Stimulated activated CD8-positive, alpha-beta memory T cell treated with anti-CD3 and anti-CD28 coated beads, Interleukin-7, amount 100 ng/mL, for 24 hours (primary cell): ENCODE measurements at places on chromosomes 2 and 18.

DNA sequence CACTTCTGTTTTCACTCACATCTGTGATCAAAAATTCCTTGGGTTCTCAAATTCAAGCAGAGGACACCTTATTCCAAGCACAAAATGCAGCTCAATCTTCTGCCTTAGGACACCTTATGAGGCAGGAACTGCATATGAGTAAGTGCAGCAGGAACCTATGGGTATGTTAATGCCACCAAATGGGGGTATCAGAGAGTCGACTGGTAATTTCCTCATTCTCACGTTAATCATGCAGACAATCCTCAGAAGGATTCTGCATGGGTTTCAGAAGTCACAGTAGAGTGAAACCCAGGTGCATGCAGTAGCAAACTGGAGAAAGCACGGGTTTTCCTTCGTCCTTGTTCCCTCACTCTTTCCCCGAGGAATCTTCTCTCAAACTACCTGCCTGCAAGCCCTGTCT, 452.8 kb downstream of the CBLN2 start:
- DNase-seq = no peak

- no peak for DNase-seq
Observed at GRCh38 chr2:188345831-188346458, 54.3 kb downstream of the GULP1 start.

GRCh38 chr2:124112966-124113365, 87.9 kb downstream of the CNTNAP5 start:
- DNase-seq = no peak

GRCh38 chr18:44855681-44856080, 175.0 kb downstream of the SETBP1 start:
- DNase-seq = no peak

- no peak for DNase-seq
Observed at GRCh38 chr2:136135921-136136906, 18.3 kb upstream of the CXCR4 start.

DNA sequence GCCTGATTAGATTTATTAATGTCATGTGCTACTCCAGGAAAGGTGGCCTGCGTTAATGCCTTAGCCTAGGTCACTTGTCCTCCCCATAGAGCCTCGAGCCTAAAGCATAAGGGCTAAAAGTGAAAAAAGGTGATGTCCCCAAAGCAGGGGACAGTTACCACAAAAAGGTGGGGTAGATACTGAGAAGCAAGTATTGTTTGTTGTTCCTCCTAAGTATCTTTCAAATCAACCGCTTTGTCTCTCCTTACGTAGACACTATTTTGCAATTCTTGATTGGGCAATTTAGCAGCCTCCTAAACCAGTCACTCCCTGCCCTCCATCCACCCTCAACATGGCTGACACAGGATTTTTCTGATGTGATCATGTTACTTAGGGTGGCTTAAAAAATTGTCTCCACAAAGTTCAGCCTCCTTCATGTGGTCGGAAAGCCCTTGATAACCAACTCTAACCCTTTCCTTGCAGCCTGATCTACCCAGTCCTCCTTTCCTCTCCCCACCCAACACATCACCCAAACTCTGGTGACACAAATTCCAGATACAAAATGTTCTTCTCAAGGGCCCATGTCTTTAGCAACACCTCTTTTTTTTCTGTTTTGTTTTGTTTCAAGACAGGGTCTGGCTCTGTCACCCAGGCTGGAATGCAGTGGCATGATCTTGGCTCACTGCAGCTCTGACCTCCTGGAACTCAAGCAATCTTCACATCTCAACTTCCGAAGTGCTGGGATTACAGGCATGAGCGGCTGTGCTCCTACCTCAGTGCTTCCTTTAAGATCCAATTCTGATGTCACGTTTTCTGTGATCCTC, 6.9 kb downstream of the INHA start:
- no peak for DNase-seq

- no peak for DNase-seq
Observed at GRCh38 chr2:39732482-39732881, 46.6 kb downstream of the THUMPD2 start.

- DNase-seq = no peak
Observed at GRCh38 chr2:72118951-72119350, 28.7 kb downstream of the CYP26B1 start.

DNA sequence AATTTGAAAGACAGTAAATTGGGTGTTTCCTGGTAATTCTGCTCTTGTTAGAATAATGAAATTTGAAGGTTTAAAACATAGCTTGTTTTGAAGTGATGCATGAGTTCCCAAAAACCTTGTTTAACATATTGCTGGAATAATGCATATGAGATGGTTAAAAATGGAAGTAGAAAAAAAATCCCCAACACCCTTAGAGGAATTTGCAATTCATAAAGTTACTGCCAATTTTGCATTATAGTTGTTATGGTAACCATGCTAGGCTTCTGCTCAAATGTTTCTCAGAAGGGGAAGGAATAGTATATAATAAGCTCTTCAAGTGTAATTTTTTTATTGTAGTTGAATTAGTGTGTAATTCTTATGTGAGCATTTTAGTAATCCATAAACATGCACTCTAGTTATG, 49.1 kb downstream of the FASTKD2 start:
- no peak for DNase-seq

DNA sequence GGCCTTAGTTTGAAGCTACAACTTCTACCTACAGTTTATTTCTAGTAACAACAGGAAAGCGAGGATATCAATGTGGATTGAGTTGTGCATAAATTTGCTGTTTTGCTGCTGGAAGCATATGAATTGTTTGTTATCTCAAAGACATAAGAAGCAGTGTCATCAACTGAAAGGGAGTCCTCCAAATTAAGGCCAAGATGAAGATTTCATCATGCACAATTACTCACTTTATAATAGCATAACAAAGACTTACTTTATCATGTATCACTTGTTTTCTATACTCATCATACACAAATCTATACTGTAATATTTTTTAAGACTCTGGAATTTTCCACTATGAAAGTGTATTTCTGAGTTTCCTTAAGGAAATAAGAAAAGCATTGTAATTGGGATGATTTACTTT, 136.1 kb upstream of the FANCL start:
- DNase-seq = no peak

DNA sequence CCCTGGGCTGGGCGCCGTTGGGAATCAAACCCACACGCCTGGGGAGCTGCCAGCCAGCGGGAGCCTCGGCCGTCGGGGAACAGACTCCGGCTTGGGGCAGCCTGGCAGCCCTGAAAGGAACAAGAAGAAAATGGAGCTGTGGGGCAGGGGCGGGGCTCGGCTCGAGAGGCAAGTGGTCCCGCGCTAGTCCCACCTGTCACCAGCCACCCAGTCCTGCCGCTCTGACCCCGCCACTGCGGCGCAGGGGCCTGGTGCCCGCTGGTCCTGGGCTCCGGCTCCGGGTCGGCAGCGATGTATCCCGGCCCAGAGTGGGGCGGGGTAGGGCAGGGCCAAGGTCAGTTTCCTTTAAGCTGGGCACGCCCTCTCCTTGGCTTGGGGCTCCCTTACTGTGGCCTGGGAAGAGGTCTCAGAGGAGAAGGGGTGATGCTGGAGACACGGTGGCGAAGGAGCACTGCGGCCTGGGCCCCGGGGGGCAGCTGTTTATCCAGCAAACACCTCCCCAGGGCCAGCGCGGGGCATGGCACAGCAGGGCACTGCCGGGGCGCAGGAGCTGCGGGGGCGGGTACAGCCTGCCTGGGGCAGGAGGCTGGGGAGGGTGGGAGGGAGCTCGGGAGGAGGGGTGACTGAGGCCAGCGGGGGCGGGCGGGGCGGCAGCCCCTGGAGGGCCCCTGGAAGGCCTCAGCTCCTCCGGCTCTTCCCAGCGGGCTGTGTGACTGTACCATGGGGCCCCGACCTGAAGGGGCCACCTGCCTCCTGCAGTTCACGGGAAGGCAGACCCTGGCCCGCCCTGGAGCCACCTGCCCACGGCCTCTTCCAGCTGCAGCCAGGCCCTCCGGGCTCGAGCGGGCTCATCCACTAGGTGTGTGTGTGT, 15.6 kb downstream of the ODC1 start:
- DNase-seq = no peak

- DNase-seq = no peak
Observed at GRCh38 chr18:63283305-63284094, 36.1 kb downstream of the BCL2 start.

GRCh38 chr2:85415980-85416650, 2.4 kb upstream of the SH2D6 start:
- DNase-seq = no peak

GRCh38 chr2:154306266-154306970, 392.1 kb upstream of the KCNJ3 start:
- DNase-seq = no peak

DNA sequence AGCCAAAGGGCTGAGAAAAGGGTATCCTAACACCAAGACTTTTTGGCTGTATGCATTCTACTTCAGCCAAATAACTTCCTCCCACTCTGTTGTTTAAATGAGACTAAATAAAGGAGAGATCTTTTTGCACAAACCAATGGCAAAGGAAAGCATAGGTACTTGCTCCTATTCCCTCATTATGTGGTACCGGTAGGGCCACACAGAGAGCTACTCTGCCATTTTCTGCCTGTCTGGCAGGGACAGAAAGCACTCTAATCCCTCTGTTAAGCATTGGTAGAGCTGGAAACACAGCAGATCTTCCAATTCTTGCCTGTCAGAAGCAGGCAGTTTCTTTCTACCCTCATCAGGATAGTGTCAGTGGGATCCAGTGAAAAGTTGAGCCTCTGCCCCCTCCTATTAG, 918.3 kb upstream of the TMEFF2 start:
- DNase-seq = no peak

DNA sequence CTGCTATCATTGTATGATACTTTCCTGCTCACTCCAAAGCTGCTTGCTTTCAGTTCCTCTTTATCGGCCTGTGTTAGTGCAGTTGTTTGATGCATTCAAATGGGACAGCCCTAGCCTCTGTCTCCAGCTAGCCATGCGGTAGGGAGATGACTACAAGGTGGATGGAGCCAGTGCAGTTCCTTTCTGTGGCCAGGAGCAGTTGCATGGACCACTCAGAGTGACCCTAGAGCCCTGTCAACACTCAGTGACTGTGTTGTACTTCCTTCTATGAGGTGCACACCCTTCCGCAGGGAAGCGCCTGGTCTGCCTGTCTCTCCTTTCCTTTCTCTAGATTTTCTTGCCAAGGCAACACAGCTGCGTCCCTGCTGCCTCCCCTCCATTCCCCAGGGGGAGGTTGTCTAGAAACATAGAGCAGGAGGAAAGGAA, 33.8 kb downstream of the KCNS3 start:
- DNase-seq = no peak

DNA sequence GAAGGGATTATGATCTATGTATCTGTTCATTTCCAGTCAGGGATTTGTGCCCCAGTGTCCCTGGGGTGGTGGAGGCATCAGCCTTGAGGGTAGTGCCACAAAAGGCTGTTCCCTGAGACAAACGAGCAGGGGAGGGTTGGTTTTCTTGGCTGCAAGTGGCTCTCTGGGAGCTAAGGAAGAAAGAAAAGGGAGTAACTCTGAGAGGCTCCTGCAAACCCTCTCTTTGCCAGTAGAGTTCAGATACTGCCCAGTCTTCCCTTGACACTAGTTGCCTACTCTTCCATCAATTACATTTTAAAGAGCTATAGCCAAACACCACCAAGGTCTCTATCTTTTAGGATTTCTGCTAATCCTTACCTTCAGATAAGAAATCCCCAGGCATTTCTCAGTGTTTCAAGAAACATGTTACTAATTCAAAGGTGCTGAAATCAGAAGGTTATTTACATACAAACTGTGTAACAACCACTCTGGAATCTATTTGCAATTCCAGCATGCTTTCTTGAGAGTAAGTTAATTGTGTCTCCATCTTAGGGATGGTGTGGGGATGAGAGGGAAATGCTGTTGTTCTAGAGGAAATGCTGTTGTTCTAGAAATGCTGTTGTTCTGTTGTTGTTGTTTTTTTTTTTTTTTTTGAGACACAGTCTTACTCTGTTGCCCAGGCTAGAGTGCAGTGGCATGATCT, 18.7 kb upstream of the KCTD1 start:
- DNase-seq = no peak

GRCh38 chr18:50405582-50406271, 30.9 kb downstream of the SKA1 start:
- DNase-seq = no peak

DNA sequence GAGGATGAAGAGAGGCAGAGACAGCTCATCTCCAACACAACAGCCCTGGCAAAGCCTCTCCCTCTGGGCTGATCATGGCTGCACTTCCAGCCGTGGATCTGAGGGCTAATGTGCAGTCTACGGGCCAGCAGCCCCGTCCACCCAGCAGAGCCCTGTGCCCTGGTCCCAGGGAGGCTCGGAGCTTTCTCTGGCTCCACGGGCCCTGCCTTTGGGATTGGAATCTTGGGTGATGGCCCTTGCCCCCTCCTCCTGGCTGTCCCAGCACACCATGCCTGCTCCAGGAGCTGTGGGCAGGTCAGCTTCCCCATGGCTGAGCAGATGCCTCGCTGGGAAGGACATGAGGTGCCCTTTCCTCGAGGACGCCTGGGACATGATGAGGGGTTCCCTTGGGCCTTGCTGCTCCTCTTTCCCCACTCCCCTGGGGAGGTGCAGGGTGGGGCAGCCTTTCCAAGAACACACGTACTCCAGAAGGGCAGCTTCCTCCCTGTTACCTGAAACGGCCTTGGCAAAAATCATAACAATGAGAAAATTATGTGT, 66.9 kb downstream of the C18orf63 start:
- no peak for DNase-seq

- DNase-seq = no peak
Observed at GRCh38 chr2:100835006-100835659, 15.2 kb downstream of the NPAS2 start.

DNA sequence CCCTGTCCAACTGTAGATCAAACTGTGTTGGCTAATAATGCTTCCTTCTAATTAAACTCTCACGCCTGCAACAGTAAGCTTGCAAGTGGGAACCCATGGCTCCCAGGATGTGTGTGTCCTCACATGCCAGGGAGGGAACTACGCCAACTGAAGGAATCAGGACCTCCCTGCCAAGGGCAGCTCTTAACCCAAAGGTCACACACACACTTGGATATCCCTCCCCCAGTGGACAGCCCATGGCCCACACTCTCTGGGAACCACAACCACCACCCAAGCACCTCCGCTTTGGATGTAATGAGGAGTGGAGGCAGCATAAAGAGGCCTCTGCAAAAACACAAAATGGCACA, 102.1 kb downstream of the CRACDL start:
- DNase-seq = no peak

- DNase-seq = no peak
Observed at GRCh38 chr2:105437708-105438103, 38.9 kb upstream of the FHL2 start.

- DNase-seq = no peak
Observed at GRCh38 chr2:23635442-23636340, 250.7 kb downstream of the KLHL29 start.

GRCh38 chr2:169573974-169574299, 272 bp upstream of the FASTKD1 start:
- no peak for DNase-seq

GRCh38 chr2:73961823-73962615, 22.7 kb upstream of the TET3 start:
- DNase-seq = no peak

DNA sequence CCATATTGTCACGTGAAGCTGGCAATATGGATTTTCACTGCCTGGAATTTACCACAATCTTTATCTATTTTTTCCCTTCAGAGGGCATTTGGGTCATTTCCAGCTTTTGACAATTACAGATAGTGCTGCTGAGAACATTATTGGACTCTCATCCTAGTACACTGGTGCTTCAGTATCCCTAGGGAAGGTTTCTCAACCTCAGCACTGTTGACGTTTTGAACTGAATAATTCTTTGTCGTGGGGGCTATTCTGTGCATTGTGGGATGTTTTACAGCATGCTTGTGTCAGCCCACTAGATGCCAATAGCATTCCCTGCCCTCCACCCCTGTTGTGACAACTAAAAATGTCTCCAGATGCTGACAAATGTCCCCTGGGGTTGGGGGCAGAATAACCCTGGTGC, 185.7 kb downstream of the TPGS2 start:
- DNase-seq = no peak
